GM12878 (cell line): ENCODE measurements at places on chromosomes 4 and X. TPM values are rescaled to one million over a fixed set of nuclear protein-coding genes. Genes with fewer than 3 reads are reported as not detected.

TMEM129 gene
- 17.3 and 17.5 TPM in 2 replicates for polyA plus RNA-seq

MAP3K15 gene
- not detected in 2 replicates for polyA plus RNA-seq

SSX1 gene
- polyA plus RNA-seq = not detected in 2 replicates

FRMD7 gene
- polyA plus RNA-seq = not detected in 2 replicates

SMARCA1 gene
- 0.08 and 0.09 TPM in 2 replicates for polyA plus RNA-seq

FRG2 gene
- polyA plus RNA-seq = not detected in 2 replicates

CENPC gene
- polyA plus RNA-seq = 19.9 and 26.2 TPM in 2 replicates

LRRC66 gene
- not detected in 2 replicates for polyA plus RNA-seq

SPATA18 gene
- 3.6 and 4.2 TPM in 2 replicates for polyA plus RNA-seq

ABCG2 gene
- polyA plus RNA-seq = 0.09 TPM in 1 of 2 replicates, not detected in the other

JAKMIP1 gene
- polyA plus RNA-seq = 15.9 and 16.5 TPM in 2 replicates

UCHL1 gene
- 175 TPM in 2 replicates for polyA plus RNA-seq

NXT2 gene
- polyA plus RNA-seq = 23.4 and 27.5 TPM in 2 replicates

ZNF630 gene
- 1.1 and 1.5 TPM in 2 replicates for polyA plus RNA-seq

PDCL2 gene
- not detected in 2 replicates for polyA plus RNA-seq

CABS1 gene
- polyA plus RNA-seq = not detected in 2 replicates

SHROOM3 gene
- 0.04 and 0.06 TPM in 2 replicates for polyA plus RNA-seq

PGAM4 gene
- 0.46 TPM in 1 of 2 replicates, not detected in the other for polyA plus RNA-seq

FMR1NB gene
- not detected in 2 replicates for polyA plus RNA-seq

MAGED2 gene
- 45.1 and 47.8 TPM in 2 replicates for polyA plus RNA-seq

ASB12 gene
- polyA plus RNA-seq = 0.14 TPM in 1 of 2 replicates, not detected in the other

DCAF4L1 gene
- 0.11 and 0.17 TPM in 2 replicates for polyA plus RNA-seq

IRS4 gene
- polyA plus RNA-seq = not detected in 2 replicates

NDST3 gene
- polyA plus RNA-seq = 0.03 TPM in 1 of 2 replicates, not detected in the other

SHROOM4 gene
- 0.06 TPM in 1 of 2 replicates, not detected in the other for polyA plus RNA-seq

ATXN3L gene
- not detected in 2 replicates for polyA plus RNA-seq

SRPX2 gene
- polyA plus RNA-seq = 0.17 TPM in 1 of 2 replicates, not detected in the other

GLRB gene
- not detected in 2 replicates for polyA plus RNA-seq

ERVMER34-1 gene
- polyA plus RNA-seq = not detected in 2 replicates

MAGEA10 gene
- polyA plus RNA-seq = not detected in 2 replicates

DGAT2L6 gene
- polyA plus RNA-seq = 0.13 TPM in 1 of 2 replicates, not detected in the other

FAM47A gene
- polyA plus RNA-seq = not detected in 2 replicates

MSX1 gene
- 0.12 and 0.20 TPM in 2 replicates for polyA plus RNA-seq

LUZP4 gene
- polyA plus RNA-seq = not detected in 2 replicates

ADH1A gene
- polyA plus RNA-seq = not detected in 2 replicates

CENPI gene
- polyA plus RNA-seq = 13.6 and 14.2 TPM in 2 replicates

MTNR1A gene
- not detected in 2 replicates for polyA plus RNA-seq

KIAA0232 gene
- 10.0 and 15.1 TPM in 2 replicates for polyA plus RNA-seq

TAF7L gene
- polyA plus RNA-seq = 0.05 TPM in 1 of 2 replicates, not detected in the other

FGF5 gene
- 1.2 and 1.8 TPM in 2 replicates for polyA plus RNA-seq

RADX gene
- 11.4 and 12.3 TPM in 2 replicates for polyA plus RNA-seq

TEX13C gene
- not detected in 2 replicates for polyA plus RNA-seq
